ENCODE measurements at places on chromosomes 1 and 21. TPM values are rescaled to one million over a fixed set of nuclear protein-coding genes. Genes with fewer than 3 reads are reported as not detected.

GRCh38 chr1:118325550-118326225, 140.7 kb upstream of the SPAG17 start:
- no peak for DNase-seq

PIK3C2B gene
- total RNA-seq = 40.1 TPM

CELA3A gene
- not detected for total RNA-seq

GRCh38 chr1:231209531-231209930, 31.5 kb upstream of the GNPAT start:
- DNase-seq = no peak

DNA sequence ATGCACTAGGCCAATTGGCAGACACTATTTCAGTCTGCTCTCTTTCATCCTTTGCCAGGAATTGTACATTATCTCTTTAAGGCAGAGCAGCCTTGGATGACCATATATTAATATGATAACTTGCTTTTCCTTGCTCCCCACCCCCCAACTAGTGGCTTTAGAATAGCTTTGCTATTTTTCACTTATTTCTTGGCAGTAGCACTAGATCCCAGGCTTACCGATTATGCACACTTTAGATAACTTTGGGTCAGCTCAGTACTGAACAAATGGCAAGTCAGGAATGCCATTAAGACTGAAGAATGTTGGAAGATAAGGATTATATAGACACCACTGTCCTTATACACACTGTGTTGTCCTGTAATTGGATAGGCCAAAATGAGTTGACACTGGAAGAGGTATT, 146.4 kb downstream of the FGGY start:
- no peak for DNase-seq

Data from naive thymus-derived CD8-positive, alpha-beta T cell (primary cell).